ENCODE measurements at places on chromosomes 3 and 15. TPM values are rescaled to one million over a fixed set of nuclear protein-coding genes. Genes with fewer than 3 reads are reported as not detected.

GRCh38 chr15:98121536-98121935 is 161.0 kb downstream of the ARRDC4 start:
- DNase-seq = no peak

- DNase-seq = peak; percentile 3
Measured at GRCh38 chr3:175432376-175433025, 573.4 kb downstream of the NAALADL2 start.

DNA sequence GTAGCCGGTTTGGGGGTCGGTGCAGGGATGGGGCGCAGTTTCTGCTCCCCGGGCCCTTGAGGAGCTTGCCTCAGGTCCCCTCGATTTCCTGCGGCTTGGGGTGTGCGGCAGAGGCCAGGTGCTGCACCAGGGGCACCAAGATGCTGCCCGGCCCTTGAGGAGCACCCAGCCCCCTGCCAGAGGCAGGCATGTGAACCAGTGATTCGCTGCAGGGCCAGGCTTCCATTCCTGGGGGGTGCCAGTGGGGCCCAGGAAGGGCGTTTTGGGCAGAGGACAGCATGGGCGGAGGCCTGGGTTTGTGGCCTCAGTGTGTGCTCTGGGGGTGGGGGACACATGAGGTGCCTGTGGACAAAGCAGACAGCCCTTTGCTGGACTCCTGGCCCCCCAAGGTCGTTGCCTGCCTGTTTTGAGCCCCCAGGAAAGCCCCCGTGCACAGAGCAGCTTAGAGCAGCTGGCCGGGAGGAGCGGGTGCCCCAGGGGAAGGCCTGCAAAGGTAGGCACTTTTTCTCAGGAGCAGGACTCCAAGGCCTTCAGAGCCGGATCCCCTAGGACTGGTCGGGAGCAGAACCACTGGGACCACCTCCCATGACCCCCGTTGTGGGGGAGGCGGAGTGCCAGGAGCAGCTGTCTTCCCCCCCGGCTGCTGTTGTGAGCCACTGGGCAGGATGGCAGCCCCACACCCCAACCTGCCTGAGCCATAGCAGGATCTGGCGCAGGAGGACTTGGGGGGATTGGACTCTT is 1.6 kb downstream of the PLXNA1 start:
- no peak for DNase-seq

GRCh38 chr3:113251817-113252216 is 40.5 kb downstream of the BOC start:
- no peak for DNase-seq

DNA sequence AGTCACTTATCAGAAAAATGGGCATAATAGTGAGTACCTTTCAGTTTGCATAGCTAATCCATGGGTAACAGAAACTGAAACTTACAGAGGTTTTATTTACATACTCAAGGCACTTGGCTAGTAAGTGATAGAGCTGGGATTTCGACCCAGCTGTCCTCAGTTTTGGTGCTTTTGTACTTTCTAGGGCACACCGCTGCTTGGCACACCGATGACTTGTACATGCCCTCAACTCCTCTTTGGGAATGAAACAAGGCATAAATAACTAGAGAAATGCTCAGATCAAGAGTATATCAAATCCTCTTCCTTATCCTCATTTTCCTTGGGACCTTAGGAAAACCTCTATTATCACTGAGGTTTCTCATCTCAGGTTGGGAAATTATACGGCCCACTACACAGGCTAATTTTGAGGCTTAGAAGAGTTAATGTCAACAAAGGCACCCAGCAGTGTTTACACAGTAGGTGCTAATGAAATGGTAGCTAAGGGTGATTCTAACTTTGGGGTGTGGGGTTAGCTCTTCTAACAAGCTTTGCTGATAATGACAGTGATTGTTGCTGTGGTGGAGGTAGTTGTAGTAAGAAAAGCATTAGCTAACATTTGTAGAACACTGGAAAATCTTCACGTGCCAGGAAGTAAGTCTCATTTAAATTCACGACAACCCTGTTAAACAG is 20.3 kb upstream of the DGKG start:
- no peak for DNase-seq

- no peak for DNase-seq
Measured at GRCh38 chr15:90539789-90540188, 10.1 kb downstream of the CRTC3 start.

The UBR1 gene
- 31.4 TPM for total RNA-seq

The ABHD2 gene
- 48.2 TPM for total RNA-seq

The TMEM87A gene
- total RNA-seq = 39.0 TPM
